Spleen (tissue), 13 donors: ENCODE measurements at places on chromosomes 6 and 20.

DNA sequence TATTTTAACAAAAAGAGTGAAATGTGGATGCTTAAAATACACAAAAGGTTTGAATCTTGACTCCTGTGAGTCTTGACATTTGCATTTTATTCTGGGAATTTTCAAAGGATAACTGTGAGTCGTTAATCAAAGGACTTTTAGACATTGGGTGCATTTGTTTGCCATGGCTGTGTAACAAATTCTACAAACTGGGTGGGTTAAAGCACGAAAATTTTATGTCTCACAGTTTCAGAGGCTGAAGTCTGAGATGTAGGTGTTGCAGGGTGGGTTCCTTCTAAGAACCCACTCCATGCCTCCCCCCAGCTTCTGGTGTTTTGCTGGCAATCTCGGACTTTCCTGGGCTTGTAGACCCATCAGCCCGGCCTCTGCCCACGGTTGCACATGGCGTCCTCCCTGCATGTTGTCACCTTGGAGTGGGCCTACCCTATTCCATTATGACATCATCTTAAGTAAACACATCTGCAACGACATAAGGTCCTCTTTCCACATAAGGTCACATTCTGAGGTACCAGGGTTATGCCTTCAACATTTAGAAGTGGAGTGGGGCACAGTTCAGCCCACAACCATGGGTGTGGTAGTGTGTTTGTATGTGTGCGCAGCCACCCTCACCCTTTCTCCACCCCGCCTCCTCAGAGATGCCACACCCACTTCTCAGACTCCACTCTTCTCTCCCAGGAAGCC lies 113.1 kb downstream of the FOXA2 start:
- no peak for DNase-seq

- DNase-seq: no peak
These were observed 434.0 kb upstream of the BTBD3 start for GRCh38 chr20:11483697-11484096.

- DNase-seq: no peak
These were observed 280.2 kb upstream of the ECI2 start for GRCh38 chr6:4415549-4415948.

GRCh38 chr6:122681705-122682104 lies 71.5 kb downstream of the PKIB start:
- no peak for DNase-seq

DNA sequence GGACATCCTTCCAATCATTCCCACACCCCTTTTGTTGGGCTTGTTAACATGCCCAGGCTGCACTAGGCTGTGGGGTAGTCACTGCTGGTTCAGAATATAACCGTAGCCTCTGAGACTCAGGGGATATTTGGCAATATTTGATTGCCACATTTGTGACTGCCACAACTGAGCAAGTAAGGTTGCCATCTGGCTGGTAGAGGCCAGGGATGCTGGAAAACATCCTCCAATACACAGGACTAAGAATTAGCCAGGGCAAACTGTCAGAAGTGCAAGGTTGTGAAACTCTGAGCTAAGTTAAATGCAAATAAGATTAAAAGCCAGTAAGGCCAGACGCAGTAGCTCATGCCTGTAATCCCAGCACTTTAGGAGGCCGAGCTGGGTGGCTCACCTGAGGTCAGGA lies 112.0 kb downstream of the ZMYND8 start:
- no peak for DNase-seq

- peak; percentile 96 for DNase-seq
These were observed 11.7 kb downstream of the TFEB start for GRCh38 chr6:41723530-41724227.

GRCh38 chr20:20215976-20216727 lies 151.8 kb upstream of the INSM1 start:
- DNase-seq: no peak

- DNase-seq: no peak
These were observed 207.4 kb upstream of the LRFN2 start for GRCh38 chr6:40794586-40794985.

DNA sequence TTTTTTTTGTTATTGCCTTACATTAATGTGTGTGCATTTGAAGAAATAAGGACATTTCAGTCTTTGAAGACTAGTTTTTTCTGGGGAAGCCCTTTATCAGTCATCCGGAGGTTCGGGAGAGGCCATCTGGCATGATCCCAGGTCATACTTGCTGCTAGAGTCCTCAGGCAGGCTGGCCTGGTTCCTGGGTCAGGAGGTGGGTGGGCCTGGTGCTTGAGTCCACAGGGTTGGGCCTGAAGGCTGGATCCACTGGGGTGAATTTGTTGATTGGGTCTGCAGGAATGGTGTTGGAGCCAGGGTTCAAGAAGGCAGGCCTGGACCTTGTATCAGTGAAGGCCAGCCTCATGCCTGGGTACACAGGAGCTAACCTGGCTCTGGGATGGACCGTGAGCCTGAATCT lies 15.8 kb upstream of the WFDC9 start:
- DNase-seq: no peak

GRCh38 chr6:5569491-5569890 lies 308.2 kb downstream of the FARS2 start:
- DNase-seq: no peak

DNA sequence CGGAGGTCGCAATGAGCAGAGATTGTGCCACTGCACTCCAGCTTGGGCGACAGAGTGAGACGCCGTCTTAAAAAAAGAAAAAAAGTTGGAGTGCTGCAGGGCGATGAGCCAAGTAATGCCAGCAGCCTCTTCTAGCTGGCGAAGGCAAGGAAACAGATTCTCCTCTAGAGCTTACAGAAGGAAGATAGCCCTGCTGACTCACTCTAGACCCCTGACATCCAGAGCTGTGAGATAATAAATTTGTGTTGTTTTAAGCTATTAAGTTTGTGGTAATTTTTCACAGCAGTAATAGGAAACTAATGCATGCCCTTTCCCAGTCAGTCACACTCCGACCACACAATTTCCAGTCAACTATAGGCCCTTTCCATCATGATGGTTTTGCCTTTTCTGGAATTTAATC lies 16.4 kb downstream of the PRSS16 start:
- no peak for DNase-seq

- no peak for DNase-seq
These were observed 72.2 kb downstream of the ATXN1 start for GRCh38 chr6:16688984-16689636.

GRCh38 chr20:45028424-45029136 lies 62.3 kb downstream of the STK4 start:
- no peak for DNase-seq

DNA sequence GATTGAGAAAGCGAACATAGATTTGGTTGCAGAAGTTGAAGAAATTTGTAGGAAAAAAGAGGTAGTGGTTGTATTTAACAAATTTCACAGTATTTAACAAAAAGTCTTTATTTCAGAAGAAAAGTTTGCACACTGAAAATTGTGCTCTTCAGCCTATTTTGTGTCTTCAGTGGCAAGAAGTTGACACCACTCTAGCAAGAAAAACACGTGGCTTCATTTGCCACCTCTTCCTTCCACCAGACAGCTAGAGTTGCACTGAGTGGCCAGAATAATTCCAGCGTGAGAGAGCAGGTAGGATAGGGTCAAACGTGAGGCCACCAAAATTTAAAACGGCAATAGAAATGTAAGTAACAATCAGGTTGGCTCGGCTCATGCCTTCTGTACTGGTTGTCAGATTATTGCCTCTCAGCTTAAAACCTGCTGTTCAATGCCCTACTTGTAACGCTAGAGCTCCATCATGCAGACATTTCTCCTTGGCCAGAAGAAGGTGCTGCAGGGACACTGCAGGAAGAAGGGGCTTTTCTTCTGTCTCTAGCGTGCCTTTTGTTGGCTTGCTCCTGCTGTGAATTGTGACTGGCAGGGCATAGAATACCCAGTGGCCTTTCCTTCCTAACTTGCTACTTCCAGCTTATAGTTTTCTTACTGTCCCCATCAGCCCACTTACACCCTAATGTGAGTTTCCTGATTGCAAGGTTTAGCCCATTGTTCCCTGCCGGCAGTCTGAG lies 12.1 kb downstream of the TRAPPC3L start:
- DNase-seq: no peak

DNA sequence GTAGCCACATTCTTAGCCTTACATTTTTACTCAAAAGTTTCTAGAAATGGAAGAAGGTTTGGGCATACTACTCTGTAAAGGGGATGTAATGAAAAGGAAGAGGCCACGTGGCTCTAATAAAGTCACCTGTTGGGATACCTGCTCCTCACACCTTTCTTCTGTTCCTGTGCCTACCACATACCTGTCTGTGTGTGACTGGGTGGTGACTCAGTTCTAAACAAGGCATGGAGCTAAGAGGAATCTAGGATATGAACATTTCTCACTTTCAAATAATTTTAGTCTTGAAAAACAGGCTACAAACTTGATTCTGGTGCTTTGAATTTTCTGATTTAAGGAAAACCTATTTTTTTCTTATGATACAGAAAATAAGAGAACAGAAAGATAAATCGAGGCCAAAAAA lies 363.6 kb downstream of the RFPL4B start:
- DNase-seq: no peak

- DNase-seq: no peak
These were observed 65.3 kb downstream of the PSMB1 start for GRCh38 chr6:170487707-170488329.

GRCh38 chr6:88045521-88046136 lies 2.0 kb upstream of the SPACA1 start:
- DNase-seq: no peak

- no peak for DNase-seq
These were observed 14.5 kb downstream of the CHMP4B start for GRCh38 chr20:33825340-33826269.

- DNase-seq: no peak
These were observed 66.5 kb upstream of the IER3 start for GRCh38 chr6:30810813-30811339.

- peak; percentile 90 for DNase-seq
These were observed 38.2 kb downstream of the C6orf132 start for GRCh38 chr6:42104095-42104803.

GRCh38 chr20:10873026-10873425 lies 199.2 kb upstream of the JAG1 start:
- no peak for DNase-seq

DNA sequence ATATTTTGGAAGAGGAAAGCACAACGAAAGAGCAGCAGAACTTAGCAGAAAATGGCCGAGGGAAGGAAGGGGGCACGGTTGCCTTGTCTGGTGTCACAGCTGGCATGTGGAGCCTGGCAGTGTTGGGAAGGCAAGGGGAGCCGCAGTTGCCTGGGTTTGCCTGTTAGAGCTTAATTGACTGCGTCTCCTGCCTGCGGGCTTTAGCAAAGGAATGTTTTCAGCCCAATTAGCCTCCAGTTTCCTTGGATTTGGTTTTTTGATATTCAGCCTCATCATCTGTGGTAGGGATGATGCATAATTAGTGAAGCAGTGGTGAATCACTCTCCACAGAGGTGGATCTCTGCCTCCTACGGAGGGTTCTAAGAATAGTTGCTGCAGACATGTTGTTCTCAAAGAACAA lies 832.6 kb downstream of the QKI start:
- no peak for DNase-seq

- DNase-seq: no peak
These were observed 7.9 kb upstream of the MCHR2 start for GRCh38 chr6:100001915-100002388.

- no peak for DNase-seq
These were observed 36.5 kb upstream of the HLA-G start for GRCh38 chr6:29791162-29791561.

DNA sequence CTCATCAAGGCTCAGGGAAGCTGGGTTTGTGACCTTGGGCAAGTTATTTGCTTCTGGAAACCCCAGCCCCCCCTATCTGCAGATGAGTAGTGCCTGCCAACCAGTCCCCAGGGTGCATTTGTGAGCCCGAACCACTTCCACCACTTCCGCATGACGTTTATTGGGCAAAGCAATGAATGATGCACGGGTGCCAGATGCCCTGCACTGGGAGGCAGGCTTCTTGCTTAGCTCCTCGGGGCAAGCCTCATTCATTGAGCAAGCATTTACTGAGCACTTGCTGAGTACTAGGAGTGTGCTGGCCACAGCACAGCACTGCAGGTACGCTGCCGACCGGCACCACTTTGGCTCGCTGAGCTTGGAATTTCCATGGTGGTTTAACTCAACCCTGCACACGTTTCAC lies 60.2 kb downstream of the GNAS-AS1 start:
- DNase-seq: peak; percentile 62

DNA sequence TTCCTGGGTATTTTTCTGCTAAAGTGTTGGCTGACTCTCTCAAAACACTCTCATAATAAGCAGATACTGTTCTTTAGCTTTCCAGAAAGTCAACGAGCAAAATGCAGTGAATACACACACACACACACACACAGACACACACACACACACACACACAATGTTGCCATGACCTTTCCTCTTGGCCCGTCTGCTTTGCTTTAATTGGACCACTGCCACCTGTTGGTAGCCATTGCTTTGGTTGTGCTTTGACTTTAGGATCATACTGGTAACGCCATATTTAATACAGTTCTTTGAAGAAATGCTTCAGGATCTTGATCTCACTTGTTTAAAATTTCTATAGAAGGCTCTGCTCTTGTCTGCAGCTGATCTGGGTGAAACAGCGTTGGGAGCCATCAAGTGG lies 4.4 kb downstream of the FIG4 start:
- DNase-seq: no peak

DNA sequence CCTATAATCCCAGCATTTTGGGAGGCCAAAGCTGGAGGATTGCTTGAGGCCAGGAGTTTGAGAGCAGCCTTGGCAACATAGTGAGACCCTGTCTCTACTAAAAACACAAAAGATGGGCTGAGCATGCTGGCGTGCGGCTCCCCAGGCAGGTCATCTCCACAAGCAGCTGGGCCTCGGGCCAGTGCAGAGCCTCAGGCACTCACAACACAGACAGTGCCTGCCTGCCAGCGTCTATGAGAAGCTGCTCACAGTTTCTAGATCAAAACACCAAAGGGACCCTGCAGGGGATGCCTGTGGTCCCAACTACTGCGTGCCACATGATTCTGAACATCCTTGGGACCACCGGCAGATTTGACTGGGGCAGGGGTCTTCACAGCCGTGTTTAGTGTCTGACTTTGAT lies 59.4 kb downstream of the GINS1 start:
- peak; percentile 43 for DNase-seq

GRCh38 chr6:113060664-113061063 lies 713.5 kb downstream of the RFPL4B start:
- DNase-seq: no peak

DNA sequence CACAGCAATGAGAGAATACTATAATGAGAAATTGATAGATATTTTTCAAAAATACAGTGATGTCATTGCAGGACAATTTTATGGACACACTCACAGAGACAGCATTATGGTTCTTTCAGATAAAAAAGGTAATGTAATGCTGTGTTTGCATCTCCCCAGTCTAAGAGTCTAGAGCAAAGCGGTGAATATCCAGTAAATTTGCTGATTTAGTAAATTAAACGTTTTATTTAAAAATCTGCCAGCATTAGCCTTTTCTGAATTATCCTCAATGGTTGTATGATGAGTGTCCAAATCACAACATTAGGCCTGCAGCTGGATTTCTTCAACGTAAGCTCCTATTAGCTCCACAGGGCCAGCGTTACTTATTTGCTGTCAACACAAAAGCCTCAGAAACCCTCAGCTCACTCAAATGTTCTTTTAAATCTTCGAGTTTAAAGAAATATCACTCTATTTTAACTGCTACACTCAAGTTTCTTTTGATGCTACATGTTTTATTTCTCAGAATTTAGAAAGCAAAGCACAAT lies 16.0 kb downstream of the SMPDL3A start:
- DNase-seq: no peak

DNA sequence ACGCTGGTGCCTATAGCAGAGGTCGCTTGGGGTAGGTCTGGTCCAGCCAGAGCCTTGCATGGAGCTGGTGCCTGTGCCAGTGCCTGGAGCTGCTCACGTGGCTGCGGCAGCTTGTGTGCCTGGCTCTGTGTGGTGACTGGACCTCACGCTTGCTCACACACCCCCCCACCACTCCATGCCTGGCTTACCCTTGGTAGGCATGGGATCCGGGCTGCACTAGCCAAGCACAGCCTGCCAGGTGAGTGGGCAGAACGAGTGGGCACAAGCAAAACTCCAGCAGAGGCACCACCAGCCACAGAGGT lies 13.0 kb upstream of the DBNDD2 start:
- DNase-seq: no peak
